ENCODE measurements at places on chromosomes 3 and 15.

DNA sequence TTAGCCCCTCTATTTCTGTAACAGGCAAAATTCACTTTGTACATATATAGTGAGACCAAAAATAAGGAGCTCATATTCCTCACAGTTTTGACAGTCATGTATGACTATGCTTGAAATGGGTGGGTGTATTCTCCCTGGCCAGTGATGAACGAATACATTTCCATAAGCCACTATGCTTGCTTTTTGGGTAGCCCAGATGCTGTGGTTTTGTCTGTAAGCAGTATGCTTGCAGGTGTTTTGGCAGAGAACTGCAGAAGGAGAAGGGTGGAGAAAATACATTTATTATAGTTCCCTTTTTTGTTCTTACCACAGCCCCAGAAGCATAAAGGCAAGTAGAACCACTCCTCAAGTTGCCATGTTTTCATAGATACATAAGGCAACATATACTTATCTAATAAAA, 131.2 kb downstream of the RBMS3 start:
- no peak for DNase-seq

DNA sequence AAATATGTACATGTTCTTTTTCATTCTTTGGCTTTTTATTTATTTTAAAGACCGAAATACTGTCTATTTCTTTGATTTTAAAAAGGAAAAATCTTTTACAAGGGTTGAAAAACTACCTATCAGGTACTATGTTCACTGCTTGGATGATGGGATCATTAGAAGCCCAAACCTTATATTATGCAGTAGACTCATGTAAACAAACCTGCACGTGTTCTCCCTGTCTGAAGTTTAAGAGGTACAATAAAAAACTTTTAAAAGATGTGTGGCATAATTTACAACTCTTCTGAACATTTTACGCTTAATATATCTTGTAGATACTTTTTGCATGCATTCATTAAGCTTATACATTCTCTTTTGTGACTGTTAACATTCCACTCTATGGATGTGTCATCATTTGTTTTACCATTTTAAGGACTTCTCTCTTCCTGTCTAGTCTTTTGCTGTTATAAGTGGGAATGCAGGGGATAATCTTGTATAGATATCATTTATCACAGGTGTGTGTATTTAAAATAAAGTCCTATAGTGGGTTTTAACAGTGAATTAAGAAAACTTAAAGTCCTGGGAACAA, 6.2 kb downstream of the MGA start:
- no peak for DNase-seq

DNA sequence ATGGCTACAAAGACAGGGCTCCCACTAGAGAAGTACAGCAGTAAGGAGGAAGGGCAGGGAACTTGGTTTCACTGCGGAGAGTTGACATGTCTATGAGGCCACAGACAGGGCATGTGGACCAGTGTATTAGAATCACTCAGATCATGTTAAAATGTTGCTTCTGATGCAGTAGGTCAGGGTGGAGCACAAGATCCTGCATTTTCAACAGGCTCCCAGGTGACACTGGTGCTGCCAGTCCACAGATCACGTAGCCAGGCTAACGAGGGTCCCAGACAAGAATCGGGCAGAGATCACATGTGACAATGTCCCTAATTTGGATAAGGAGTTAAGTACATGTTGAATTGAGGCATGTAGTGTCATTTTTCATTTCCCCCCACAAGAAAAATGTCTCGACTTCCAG, 73.6 kb downstream of the SPSB4 start:
- DNase-seq = no peak

GRCh38 chr3:157199841-157200240, 39.9 kb upstream of the CCNL1 start:
- DNase-seq = no peak

DNA sequence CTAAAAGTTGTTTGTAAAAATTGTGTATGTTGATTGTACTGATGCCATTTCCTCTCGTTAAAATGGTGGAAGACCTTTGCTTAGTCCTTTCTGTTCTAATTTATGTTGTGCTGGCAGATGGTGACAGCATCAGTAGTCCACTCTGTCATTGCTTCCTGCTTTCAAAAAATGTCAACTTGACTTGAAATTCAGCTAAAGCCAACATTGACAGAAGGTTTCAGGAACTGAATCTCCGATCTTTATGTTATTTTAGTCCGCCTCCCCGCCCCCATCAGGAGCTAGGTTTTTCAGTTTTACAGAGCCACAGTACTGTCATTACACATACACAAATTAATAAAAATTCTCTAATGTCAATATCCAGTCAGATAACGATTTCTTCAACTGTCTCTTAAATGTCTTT, 1.5 kb downstream of the CEP63 start:
- DNase-seq = no peak

- DNase-seq = peak; percentile 18
These were observed 84.1 kb downstream of the WNT5A start for GRCh38 chr3:55402886-55403609.

DNA sequence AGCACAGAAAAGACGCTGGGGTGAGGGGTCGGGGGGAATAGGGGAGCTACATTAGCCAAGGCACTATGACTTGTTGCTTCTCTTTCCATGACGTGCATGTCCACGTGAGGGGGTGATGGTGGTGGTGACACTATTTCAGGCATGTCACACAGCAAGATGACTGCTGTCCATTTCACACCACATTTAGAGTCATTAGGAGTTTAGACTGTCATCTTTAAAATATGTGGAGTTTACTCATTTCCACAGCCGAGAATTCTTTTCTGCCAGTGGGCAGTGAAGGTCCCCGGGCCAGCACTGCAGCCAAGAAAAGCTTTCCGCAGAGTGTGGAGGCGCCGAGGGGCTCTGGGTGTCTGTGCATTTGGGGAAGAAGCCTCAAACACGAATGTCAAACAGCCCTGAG, 954 bp upstream of the DGKG start:
- DNase-seq = no peak

DNA sequence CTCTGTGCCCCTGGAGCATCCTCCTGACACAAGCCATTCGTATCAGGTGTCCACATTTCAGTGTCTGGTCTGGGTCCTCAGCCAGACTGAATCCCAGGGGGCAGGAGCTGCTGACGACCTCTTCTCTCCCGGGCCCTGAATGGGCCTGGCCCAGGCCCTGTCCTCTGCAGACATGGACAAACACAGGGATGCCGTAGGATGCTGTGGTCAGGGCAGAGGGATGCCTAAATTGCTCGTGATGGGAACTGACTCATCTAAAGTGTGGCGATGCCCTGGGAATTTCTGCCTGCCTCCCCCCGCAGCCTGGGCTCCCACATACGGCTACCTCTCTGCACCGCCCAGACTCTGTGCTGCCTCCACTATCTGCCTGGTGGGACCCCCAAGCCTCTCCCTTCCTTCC, 58.5 kb upstream of the CTSH start:
- no peak for DNase-seq

- no peak for DNase-seq
These were observed 14.4 kb downstream of the KLF13 start for GRCh38 chr15:31341071-31341470.

GRCh38 chr3:69145688-69146087, 23.3 kb upstream of the LMOD3 start:
- no peak for DNase-seq

- DNase-seq = no peak
These were observed 704.2 kb downstream of the EDEM1 start for GRCh38 chr3:5891711-5892110.

- no peak for DNase-seq
These were observed 340.2 kb downstream of the LRRC3B start for GRCh38 chr3:26962492-26963360.

- DNase-seq = no peak
These were observed 173.9 kb downstream of the PYDC2 start for GRCh38 chr3:191634902-191635301.

GRCh38 chr3:66602691-66603090, 101.9 kb upstream of the LRIG1 start:
- DNase-seq = no peak

DNA sequence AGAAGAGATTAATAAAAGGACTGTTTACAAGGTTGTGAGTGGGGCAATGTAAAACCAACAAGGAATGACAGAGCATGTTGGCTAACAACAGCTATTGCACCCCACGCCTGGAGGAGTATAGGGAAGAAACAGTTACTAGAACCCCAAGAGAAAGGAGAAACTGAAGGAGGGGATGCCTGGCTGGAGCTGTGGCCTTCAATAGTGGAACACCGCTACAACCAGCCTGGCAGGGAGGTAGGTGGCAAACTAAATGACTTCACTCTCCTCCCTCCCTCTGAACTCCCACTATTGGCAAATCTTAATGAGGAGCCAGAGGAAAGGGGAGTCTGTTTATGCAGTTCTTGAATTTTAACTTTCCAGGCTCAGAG, 7.2 kb upstream of the CD47 start:
- no peak for DNase-seq

DNA sequence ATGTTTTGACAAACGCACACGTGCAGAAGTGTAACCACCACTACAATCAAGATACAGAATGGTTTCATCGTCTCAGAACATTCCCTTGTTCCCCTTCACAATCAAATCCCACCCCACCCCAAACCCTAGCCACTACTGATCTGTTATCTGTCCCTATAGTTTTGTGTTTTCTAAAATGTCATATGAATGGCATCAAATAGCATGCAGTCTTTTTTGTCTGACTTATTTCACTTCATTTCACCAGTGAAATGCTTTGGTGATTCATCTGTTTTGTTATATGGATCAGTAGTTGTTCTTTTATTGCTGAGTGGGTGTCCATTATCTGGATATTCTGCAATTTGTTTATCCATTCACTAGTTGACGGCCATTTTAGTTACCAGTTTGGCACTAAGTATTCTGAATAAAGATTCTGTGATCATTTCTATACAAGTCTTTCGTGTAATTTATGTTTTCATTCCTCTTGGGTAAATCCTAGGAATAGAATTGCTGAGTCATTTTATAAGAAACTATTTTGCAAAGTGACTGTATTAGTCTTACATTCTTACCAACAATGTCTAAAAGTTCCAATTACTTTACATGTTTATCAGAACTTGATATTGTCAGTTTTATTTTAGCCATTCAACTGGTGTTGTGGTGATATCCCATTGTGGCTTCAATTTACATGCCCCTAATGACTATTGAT, 232.8 kb downstream of the CLSTN2 start:
- DNase-seq = no peak

DNA sequence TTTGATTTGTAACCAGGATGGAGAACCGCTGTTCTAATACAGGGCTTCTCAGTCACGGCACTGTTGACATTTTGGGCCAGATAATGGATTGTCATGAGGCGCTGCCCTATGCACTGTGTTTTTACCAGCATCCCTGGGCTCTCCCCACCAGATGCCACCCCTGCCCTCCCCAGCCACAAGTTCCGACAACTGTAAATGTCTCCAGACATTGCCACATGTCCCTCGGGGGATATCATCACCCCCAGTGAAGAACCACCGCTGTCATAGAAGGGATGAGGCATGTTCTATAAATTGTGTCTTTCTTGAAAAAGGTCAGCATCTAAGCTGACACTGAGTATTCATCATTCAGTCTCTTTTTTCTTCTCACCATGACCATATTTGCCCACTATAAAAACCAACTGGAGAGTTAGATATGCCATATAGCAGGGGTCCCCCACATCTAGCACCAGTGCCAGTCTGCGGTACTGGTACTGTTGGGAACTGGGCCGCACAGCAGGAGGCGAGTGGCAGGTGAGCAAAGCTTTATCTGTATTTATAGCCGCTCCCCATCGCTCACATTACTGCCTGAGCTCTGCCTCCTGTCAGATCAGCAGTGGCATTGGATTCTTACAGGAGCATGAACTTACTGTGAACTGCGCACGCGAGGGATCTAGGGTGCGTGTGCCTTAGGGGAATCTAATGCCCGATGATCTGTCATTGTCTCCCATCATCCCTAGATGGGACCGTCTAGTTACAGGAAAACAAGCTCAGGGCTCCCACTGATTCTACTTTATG, 260.5 kb upstream of the ST8SIA2 start:
- no peak for DNase-seq

GRCh38 chr3:18085429-18085828, 339.7 kb downstream of the SATB1 start:
- no peak for DNase-seq

DNA sequence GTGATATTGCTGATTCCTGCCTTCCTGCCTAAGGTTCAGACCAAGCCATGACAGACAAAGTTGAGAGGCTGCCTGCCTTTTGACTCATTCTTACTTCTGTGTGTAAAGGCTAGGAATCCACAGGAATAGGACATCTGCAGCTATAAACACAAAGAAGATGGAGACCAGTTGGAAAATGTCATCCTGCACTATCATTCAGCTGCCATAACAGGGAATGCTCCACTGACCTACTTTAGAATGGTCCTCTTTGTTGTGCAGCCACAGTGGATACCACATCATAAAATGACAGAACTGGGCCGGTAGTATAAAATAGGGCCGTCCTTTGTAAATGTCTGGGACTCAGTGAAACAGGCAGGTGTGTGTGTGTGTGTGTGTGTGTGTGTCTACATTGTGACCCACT, 75.1 kb downstream of the STAC start:
- no peak for DNase-seq

GRCh38 chr3:122353215-122353614, 28.2 kb downstream of the CSTA start:
- DNase-seq = no peak

- DNase-seq = no peak
These were observed 294.2 kb upstream of the COL8A1 start for GRCh38 chr3:99344216-99344615.

GRCh38 chr15:60191821-60192220, 187.7 kb downstream of the FOXB1 start:
- no peak for DNase-seq

DNA sequence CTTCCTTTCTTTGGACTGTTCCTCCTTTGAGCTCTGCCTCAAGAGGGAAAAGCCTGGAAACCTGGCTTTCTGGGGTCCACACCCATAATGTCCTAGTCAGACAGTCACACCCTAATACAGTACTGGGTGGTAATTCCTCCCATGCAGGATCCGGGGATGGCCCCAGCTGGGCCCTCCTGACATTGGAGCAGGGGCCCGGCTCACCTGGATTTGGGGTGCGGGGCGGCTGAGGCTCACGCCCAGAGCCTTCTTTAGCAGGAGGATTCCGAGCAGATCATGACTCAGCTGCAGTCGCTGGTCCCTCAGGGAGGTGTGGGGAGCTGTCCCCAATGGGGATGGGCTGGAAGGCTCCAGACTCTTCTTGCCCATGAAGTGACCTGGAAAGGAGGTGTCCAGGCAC, 1.0 kb downstream of the NMB start:
- no peak for DNase-seq

DNA sequence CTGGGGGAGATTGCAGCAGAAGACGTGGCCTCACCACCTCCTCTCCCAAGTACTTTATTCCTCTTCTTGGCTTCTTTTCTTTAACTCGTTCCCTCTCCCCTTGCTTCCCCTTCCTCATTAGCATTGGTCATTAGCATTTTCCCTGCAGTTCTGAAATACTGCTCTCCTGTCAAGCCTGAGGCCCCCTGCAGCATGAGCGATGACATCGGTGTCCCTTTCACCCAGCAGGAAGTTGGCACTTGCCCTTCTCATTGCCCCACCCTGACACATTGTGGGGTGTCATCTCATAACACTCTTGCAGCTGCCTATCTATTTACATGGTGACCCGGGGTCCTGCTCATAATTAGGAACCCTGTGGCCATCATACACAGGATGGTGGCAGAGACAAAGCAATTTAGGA, 167.1 kb downstream of the ARRDC4 start:
- no peak for DNase-seq

GRCh38 chr15:52133510-52134220, 21.1 kb upstream of the BCL2L10 start:
- DNase-seq = no peak
